ENCODE measurements at places on chromosomes 7 and 10. TPM values are rescaled to one million over a fixed set of nuclear protein-coding genes. Genes with fewer than 3 reads are reported as not detected.
A peak's percentile ranks its signal among the peaks of the same experiment; 100 is the strongest.

DNA sequence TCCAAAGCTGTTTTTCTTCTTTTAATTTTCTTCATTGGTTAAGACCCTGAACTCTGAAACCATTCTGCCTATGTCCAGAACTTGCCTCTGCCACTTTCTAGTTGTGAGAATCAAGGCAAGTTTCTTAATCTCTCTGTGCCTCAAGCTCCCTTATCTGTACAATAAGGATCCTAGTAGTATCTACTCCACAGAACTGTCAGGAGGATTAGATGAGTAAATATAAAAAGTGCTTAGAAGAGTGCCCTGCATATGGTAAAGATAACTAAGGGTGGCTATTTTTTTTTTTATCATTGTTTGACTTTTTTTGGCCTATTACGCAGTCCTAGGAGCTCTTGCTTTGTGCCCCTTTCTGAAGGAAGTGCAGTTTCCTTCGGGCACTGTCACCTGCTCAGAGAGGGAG, 46.4 kb upstream of the RAPGEF5 start:
- no peak for DNase-seq

DNA sequence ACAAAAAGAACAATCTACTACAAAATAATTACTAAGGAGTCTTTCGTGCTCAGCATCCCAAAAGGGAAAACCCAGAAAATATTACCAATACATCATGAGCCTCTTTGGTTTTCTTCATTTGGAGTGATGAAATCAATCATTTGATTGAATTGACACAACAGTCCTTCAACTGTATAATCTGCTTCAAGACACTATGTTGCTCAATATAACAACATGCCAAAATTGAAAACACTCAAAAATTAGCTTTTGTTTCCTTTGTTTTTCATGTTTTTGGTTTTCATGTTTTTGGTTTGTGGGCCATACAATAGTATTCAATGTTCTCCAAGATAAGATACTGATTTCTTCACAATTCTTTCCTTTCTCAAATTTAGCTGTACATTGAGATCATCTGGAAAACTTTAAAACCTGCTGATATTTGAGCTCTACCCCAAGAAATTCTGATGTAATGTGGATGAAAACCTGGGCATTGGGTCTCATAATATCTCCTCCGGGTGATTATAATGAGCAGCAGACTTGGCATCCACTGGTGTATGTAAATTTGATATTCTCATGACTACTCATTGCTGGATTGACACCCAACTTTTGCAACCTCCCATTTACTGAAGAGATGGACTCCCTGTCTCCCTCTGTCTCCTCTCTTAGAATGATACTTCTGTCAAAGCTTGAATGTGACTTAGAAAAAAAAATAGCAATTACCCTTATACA, 4.6 kb downstream of the SOSTDC1 start:
- DNase-seq = no peak

DNA sequence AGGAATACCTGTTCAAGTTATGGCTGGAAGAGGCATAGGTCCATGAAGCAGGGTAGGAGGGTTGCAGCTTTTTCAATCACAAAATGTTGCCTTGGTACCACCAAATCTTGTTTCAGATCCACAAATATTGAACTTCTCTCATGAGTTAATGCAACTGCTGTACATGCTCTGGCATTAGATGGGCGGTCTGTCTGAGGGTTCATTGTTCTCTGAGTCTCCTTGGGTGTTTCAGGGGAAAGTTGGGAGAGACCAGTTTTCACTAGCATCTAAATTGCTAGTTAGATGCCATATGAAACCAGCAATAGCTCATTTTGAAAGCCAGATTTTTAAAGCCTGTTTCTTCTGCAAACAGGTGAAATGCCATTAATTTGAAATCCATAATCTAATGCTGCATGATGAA, 27.8 kb upstream of the ELMO1 start:
- DNase-seq = no peak

DNA sequence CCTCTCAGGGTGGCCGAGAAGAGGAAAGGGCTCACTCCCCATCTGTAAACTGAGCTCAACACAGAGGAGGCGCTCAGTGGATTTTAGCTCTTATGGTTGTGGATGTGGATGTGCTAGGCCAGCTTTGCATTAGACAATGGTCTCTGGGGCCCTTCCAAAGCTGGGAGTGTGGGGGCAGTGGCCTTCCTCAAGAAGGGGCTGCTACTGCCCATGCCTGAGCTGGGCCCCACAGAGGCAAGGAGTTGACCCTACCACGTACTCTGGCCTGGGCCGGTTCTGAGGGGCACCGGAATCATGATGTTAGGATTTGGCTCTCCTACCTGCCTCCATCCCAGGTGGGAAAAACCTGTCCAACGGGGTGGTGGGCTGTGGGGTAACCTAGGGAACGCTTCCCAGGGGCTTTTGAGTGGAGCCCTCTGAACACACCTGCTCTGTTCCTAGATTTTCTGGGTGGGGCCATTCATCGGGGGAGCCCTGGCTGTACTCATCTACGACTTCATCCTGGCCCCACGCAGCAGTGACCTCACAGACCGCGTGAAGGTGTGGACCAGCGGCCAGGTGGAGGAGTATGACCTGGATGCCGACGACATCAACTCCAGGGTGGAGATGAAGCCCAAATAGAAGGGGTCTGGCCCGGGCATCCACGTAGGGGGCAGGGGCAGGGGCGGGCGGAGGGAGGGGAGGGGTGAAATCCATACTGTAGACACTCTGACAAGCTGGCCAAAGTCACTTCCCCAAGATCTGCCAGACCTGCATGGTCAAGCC, 11.5 kb downstream of the AQP1 start:
- no peak for DNase-seq

GRCh38 chr7:154383045-154383444, 330.8 kb downstream of the DPP6 start:
- DNase-seq = no peak

GRCh38 chr7:34322841-34323240, 335.2 kb upstream of the NPSR1 start:
- DNase-seq = no peak

DNA sequence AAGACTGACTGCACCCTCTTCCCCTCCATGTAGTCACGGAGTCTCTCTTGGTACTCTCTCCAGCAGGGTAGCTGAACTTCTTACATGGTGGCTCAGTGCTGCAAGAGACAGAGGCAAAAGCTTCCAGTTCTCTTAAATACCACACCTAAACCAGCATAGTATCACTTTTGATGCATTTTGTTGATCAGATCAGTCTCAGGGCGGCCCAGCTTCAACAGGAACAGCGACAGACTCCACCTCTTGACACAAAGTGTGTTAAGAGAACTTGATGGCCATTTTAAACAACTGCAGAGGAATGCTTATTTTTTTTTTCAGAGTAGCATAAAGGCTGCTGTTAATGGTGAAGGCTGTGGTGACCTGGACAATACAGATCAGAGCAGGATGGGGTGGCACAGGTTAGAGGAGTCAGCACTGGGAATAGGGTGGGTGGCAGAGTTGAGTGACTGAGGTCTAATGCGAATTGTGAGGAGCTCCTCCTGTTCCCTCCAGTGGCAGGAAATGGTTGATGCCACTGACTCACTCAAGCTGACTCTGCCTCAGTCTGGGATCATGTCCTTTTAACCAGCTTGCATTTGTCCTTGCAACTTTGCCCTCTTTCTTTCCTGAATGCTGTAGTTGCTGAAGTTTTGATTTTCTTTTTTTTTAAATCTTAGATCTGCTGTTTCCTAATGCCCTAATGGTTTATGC, 17.3 kb downstream of the MGAM start:
- peak; percentile 53 for DNase-seq

- DNase-seq = peak; percentile 44
Measured at GRCh38 chr10:125707541-125708468, 11.7 kb upstream of the EDRF1 start.

GRCh38 chr7:2928613-2929311, 84.7 kb upstream of the GNA12 start:
- DNase-seq = no peak

GRCh38 chr7:156438011-156438410, 202.6 kb upstream of the RNF32 start:
- no peak for DNase-seq

DNA sequence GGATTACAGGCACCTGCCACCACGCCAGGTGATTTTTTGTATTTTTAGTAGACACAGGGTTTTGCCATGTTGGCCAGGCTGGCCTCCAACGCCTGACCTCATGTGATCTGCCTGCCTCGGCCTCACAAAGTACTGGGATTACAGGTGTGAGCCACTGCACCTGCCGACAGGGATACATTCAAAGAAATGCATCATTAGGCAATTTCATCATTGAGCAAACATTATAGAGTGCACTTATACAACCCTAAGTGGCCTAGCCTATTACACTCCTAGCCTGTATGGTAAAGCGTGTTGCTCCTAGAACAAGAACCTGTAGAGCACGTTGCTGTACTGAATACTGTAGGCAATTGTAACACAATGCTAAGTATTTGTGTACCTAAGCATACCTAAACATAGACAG, 350.3 kb downstream of the GALNT17 start:
- no peak for DNase-seq

DNA sequence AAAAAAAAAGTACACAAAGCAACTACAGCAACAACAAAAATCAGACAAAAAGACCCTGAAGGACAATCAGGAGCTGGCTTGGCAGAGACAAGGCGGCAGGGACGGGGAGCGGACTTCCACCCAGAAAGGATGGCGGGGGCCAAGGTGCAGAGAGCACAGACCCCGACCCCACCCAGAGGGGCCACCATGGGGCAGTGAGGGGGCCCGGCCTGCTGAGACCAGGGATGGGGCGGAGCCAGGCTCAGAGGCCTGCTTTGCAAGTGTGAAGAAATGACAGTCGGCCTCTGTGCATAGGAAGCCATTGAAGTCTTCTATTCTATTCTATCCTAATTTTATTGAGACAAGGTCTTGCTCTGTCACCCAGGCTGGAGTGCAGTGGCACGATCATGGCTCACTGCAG, 82.0 kb downstream of the ELFN1 start:
- no peak for DNase-seq

- DNase-seq = no peak
Measured at GRCh38 chr7:116455499-116455898, 44.0 kb upstream of the CAV2 start.

The TRIM73 gene
- 4.8 TPM for polyA plus RNA-seq

The CALD1 gene
- polyA plus RNA-seq = 191 TPM

The STRIP2 gene
- 2.0 TPM for polyA plus RNA-seq

Measured in large intestine (tissue), 12 donors.